ENCODE measurements at places on chromosomes 7 and 10. TPM values are rescaled to one million over a fixed set of nuclear protein-coding genes. Genes with fewer than 3 reads are reported as not detected.

- peak overlapping the region; percentile 25 for H3K27ac ChIP-seq
- H3K4me1 ChIP-seq = no peaks in the 10 kb centered on the region
- no peaks in the 10 kb centered on the region for H3K27me3 ChIP-seq
- peak; percentile 92 for DNase-seq
- no peaks in the 10 kb centered on the region for H3K36me3 ChIP-seq
Measured at GRCh38 chr10:34954142-34954541, 136.0 kb downstream of the CUL2 start.

- H3K27ac ChIP-seq = no peak overlapping the region
- no peaks in the 10 kb centered on the region for H3K27me3 ChIP-seq
- DNase-seq = no peak
- no peaks in the 10 kb centered on the region for H3K4me1 ChIP-seq
- no peak overlapping the region for H3K4me3 ChIP-seq
Measured at GRCh38 chr10:90451283-90451682, 406.6 kb downstream of the HTR7 start.

DNA sequence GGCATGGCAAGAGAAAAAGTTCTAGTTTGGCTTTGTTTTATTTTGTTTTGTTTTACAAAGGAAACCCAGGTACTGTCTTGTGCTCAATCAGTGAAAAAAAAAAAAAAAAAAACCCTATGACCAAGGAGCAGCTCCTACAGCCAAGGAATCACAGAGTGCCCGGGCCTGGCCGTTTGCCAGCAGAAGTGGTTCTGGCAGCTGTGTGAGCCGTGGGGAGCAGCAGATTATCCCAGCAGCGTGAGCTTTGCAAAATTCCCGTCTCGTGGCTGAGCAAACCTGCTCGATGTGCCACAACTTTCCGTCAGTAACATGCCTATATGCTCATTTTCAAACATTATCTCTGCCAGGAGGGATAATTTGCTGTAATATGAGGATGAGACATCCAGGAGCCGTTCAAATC lies 293.7 kb downstream of the POU6F2 start:
- H3K4me3 ChIP-seq = no peak overlapping the region
- peak; percentile 27 for DNase-seq
- no peaks in the 10 kb centered on the region for H3K36me3 ChIP-seq
- H3K27me3 ChIP-seq = no peaks in the 10 kb centered on the region
- H3K27ac ChIP-seq = no peak overlapping the region

GRCh38 chr7:67753891-67754290 lies 757.3 kb downstream of the TYW1 start:
- no peak overlapping the region for H3K4me3 ChIP-seq
- no peak for DNase-seq
- H3K4me1 ChIP-seq = no peaks in the 10 kb centered on the region

GRCh38 chr7:150429699-150430098 lies 20.7 kb upstream of the GIMAP8 start:
- DNase-seq = no peak
- peaks cover 8% of the 10 kb centered on the region for H3K4me1 ChIP-seq
- no peaks in the 10 kb centered on the region for H3K36me3 ChIP-seq
- no peak overlapping the region for H3K27ac ChIP-seq

Gene TSPAN13
- total RNA-seq = 151 TPM
